ENCODE measurements at places on chromosomes 6 and 20. TPM values are rescaled to one million over a fixed set of nuclear protein-coding genes. Genes with fewer than 3 reads are reported as not detected.

The SSTR4 gene
- not detected for total RNA-seq

The THBD gene
- 27.0 TPM for total RNA-seq

The LY6G6D gene
- not detected for total RNA-seq

The LY86 gene
- 1.9 TPM for total RNA-seq

The LTA gene
- not detected for total RNA-seq

The PTPRT gene
- total RNA-seq = 0.03 TPM

GRCh38 chr20:47215653-47216397 is 140.7 kb downstream of the ZMYND8 start:
- no peak for DNase-seq

DNA sequence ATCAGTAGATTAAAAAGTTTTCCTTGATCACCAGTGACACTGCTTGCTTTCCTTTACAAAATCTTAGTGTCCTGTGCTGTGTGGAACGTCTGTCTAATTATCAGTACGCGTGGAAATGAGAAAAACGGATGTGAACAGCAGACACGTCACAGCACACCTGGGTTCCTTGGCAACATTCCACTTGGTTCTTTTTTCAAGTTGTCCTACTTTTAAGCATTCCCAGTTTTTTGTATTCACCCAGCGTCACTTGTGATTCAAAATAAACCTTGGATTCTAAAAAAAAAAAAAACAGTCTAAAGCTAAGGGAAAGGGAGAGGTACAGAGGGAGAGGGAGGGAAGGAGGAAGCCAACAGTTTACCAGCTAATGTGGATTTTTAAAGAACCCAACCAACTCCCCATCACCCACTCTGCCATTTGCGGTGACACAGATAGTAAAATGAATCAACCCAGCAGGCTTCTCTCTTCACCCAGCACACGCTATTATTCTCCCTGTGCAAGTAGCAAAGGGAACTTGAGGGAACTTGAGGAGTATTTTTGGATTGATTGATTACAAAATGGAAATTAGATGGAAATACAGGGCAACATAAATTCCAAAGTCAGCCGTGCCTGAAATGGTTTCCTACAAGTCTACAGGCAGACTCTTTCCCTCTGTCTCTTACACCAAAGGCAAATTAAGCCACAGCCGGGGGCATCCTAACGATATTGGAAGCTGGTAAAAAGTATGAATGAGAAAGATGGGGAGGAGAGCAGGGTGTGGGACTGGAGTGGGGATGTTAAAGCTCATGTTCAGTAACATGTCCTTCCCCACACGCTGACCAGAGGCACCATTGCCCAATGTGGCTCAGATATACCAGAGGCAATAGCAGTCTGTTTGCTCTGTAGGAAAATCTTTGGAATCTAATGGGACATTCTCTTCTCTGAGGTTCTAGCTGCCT is 129.8 kb downstream of the SASH1 start:
- no peak for DNase-seq

DNA sequence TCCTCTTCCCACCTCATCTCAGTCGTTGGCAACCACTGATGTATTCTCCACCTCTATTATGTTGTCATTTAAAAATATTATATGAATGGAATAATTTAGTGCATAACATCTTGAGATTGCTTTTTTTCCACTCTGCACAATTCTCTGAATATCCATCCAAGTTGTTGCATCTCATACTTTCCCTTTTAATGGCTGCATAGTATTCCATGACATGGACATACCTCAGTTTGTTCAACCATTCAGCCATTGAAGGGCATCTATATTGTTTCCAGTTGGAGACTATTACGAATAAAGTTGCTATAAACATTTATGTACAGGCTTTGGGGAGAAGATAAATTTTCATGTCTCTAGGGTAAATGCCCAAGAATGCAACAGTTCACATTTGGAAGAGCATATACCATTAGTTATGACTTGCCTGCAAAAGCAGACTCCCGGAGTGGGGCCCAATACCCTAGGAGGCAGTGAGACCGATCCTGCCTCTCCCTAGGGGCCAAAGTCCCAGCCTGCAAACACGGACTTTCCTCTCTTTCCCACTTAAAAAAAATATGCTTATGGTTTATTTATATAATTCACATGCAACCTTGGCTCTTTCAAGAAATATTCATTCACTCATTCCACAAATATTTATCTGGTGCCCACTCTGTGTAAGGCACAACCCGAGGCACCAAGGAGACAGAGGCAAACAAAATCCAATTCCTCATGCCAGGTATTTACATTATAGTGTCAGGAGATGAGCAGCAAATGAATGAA is 227.0 kb upstream of the PMEPA1 start:
- DNase-seq = no peak

GRCh38 chr20:21507400-21508229 is 6.2 kb downstream of the NKX2-2 start:
- no peak for DNase-seq

GRCh38 chr6:34238585-34239499 is 2.2 kb downstream of the HMGA1 start:
- peak; percentile 31 for DNase-seq

DNA sequence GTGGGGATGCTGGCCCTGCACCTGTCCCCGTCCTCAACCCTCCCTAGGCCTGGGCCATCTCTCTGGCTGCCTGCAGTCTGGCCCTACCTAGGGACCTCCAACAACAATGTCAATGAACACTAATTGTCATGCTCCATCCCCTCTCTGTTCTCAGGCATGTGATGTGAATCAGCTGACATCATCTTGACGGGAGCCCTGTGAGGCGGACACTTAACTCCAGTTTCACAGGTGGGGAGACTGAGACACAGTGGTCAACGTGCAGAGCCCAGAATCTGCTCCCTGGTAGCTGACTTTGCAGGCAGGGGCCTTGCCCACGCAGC is 762 bp upstream of the TCEA2 start:
- DNase-seq = no peak

DNA sequence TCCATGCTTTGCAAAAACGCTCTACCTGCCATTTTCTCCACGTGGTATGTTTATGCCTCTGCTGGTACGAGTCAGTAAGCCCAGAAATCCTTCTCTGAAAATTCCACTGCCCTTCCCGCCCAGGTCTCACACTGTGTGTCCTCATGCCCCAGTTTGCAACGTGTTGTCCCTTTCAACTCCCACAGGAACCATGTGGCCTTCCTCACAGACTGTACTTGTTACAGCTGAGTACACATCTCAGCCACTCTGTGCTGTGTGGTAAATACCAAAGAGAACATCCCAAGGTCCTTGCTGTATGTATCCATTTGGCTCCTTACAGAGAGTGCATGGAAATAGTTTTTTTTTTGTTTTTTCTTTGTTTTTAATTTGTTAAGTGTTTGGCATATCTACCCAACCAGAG is 56.9 kb downstream of the RTN4IP1 start:
- no peak for DNase-seq

DNA sequence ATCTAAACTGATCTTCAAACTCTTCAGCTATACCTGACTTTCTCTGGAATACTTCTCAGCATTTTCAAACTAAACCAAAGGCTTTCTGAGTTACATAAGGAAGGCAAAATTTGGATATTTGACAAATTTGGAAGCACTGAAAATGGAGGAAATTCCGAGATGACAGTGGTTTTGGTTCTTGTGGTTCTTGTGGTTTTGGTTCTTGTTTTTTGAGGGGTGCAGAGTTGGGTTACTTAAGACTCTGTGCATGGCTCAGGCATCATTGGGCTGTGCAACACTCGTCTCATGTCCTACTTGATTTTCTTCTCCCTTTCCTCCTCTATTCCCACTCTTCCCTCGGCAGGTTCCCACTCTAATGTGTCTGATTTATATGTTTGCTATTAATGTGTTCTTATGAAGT is 78.0 kb downstream of the SLC22A3 start:
- DNase-seq = no peak

DNA sequence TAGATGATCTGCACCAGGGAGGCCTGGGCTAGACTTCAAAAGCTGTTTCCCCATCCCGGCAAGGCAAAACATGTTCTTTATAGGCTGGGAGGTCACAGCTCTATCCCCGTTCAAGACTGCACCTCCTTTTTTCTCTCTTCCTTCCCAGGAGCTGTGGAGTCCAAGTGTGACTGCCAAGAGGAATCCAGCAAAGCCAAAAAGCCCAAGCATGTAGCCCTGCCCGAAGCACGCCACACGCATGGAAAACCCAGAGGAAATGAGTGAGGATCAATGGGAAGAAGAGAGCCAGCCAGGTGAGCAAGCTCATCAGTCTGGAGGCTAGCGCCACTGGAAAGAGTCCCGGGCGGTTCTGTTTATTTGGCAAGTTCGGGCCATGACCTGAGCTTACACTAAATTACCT is 240.4 kb downstream of the PRL start:
- DNase-seq = no peak

DNA sequence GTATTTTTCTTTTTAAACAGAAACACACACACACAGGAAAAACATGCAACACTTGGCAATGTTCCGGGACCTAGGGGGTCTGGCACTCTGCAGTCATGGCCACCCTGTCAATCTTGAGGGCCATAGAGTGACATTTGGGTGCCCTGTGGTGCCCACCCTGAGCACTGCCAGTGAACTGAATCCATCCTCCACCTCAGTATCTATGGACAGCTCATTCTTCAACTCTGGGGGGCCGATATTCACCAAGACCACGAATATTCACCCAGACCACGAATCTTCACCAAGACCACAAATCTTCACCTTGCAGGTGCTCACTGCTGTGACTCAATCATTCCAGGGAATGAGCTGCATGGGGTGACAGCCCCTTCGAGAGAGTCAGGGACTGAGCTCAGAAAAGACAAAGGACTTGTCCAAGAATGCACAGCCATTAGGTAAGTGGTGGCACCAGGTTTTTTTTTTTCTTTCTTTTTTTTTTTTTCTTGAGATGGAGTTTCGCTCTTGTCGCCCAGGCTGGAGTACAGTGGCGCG is 19.1 kb downstream of the SNAI1 start:
- no peak for DNase-seq

GRCh38 chr20:34082232-34082887 is 29.7 kb downstream of the EIF2S2 start:
- no peak for DNase-seq

DNA sequence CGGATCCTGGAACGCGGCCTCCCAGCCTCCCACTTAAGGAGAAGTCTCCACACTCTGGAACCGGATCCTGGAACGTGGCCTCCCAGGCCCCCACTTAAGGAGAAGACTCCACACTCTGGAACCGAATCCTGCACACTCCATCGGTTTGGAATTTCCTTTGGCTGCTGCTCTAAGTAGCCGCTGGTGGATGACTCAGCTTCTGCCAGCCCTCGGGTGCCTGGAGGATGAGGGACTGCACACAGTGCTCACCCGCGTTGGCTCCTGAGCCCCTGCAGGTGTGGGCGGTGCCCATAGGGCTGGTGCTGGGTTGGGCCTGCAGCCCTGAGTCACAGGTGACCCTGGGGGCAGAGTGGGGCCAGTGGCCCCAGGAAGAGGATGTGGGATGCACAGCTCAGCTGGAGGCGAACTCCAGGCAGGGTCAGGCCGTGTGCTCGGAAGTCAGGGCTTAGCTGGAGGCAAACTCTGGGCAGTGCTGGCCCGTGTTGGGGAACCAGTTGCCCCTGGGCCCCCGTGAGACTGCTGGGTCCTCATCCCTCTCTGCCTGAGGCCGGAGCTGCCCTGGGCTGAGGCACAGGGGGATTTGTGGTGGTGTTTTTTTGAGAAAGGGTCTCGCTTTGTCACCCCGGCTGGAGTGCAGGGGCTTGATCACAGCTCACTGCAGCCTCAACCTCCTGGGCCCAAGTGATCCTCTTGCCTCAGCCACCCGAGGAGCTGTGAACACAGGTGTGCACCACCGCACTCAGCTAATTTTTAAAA is 13.9 kb upstream of the TNFRSF6B start:
- DNase-seq = peak; percentile 85

- peak; percentile 35 for DNase-seq
Observed at GRCh38 chr20:43736588-43737158, 9.9 kb upstream of the GTSF1L start.

- DNase-seq = no peak
Observed at GRCh38 chr6:37489697-37490336, 9.9 kb downstream of the CCDC167 start.

DNA sequence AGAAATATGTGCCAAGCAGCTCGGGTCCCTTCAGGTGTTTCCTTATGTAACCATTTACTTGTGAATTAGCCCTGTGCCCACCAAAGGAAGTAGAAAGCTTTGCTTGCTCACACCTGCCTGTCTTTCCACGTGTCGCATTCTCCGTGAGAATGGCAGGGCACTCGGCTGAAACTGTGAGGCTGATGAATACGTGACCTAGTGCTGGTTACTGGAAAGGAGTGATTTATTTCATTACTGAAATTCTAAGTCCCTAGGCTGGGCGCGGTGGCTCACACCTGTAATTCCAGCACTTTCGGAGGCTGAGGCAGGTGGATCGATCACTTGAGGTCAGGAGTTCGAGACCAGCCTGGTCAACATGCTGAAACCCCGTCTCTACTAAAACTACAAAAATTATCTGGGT is 45.9 kb upstream of the TULP1 start:
- DNase-seq = no peak

GRCh38 chr6:133587546-133588160 is 301.3 kb upstream of the TCF21 start:
- no peak for DNase-seq

DNA sequence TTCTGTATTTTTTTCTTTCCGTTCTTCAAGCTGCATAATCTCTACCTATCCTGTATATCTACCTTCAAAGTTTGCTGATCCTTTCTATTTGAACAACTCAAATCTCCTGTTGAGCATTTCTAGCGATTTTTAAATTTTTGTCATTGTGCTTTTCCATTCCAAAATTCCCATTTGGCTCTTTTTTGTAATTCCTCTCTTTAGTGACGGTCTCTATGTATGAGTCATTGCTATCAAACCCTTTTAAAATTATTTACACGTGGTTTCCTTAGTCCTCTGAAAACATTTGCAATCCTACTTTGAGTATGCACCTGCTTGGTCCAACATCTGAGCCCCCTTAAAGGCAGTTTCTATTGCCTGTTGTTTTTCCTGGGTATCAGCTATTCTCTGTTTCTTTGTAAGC is 100.5 kb upstream of the FOXC1 start:
- no peak for DNase-seq

All from cardiac septum (tissue), 1 donor.